Stimulated activated CD8-positive, alpha-beta memory T cell treated with anti-CD3 and anti-CD28 coated beads, Interleukin-4, amount 100 ng/mL, for 1 hour (primary cell): ENCODE measurements at places on chromosomes 1 and 21.

DNA sequence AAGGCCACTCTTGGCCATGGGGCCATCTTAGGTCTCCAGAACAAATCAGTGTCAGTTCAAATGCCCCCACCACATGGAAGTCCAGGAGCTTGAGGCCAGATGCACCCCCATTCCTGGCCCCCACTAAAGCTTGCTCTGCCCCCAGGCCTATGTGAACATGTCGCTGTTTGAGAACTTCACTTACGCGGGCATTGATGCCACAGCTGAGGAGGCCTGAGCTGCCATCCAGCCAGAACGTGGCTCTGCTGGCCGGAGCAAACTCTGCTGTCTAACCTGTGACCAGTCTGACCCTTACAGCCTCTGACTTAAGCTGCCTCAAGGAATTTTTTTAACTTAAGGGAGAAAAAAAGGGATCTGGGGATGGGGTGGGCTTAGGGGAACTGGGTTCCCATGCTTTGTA is 15.1 kb upstream of the MPL start:
- DNase-seq: no peak

DNA sequence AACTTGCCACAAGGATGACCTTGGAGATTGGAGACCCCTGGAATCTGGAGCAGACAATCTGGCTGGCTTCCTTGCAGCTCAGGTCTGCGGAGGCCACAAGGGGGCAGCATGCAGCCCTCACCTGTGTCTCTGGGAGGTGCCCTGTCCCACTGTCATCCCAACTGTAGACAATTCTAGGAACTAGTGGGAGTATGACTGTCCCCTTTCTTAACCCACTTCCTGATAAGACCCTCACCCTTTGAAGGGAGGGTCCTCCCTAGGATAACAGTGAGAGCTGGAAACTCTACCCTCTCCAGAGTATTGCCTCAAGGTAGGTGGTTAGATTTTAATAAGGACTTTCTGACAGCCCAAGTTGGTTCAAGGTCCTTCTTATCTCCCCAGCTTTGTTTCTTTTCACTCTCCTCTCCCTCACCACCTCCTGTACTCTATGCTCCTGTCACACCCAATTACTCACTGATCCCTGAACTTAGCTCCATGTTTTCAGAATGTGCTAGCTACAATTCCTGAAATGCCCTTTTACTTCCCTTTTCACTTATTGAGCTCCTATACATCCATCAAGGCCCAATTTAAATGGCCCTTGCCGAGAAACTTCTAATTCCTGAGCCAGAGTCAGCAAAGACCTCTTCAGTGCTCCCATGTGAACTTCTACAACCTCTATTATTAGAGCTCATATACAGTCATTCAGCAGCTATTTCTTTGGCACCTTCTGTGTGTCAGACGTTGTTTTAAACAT is 9.2 kb upstream of the KCNQ4 start:
- peak; percentile 17 for DNase-seq

DNA sequence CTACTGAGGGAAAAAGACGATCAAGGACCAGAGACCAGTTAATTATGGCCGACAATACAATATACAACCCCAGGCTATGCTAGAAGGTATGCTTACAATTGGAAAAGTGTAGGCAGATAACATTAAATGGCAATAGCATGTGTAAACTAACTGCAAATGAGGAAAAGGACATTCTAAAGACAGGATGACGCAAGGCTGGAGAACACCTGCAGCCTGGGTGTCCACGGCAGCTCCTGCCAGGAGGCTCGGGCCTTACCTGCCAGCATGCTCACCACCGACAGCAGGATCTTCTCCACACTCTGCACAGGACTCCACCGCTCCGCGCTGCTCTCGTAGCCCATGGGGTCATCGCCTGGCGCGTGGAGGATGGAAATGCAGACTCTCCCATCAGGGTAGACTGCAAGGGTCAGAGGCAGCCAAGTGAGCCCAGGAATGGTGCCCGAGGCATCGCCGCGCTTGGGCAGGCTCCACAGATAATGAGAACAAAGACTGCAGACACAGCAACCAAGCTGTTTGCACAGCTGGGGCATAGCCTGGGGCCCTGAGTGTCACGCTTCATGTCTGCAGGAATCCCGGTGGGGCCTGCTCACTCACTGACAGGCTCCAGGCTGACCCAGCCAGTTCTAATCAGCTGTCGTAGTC is 28.2 kb downstream of the UBE2G2 start:
- DNase-seq: no peak

DNA sequence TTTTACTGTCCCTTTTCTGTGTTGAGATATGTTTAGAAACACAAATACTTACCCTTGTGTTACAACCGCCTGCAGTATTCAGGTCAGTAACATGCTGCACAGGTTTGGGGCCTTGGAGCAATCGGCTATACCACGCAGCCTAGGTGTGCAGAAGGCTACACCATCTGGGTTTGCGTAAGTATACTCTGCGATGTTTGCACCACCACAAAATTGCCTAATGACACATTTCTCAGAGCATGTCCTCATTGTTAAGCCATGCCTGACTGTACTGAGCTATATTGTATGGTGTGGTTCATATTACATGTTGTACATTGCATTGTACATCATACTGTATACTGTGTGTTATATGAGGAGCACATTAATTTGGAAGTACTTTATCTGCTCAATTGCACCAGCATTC is 247.4 kb downstream of the RHOU start:
- DNase-seq: no peak
